Daoy (cell line): ENCODE measurements at places on chromosomes 1 and 21. TPM values are rescaled to one million over a fixed set of nuclear protein-coding genes. Genes with fewer than 3 reads are reported as not detected.

Gene TXNDC12
- total RNA-seq: 103 and 128 TPM in 2 replicates

Gene RGS13
- total RNA-seq: not detected in 2 replicates

Gene RYR2
- total RNA-seq: 0.83 and 1.1 TPM in 2 replicates

- peak; percentile 30 for DNase-seq
Observed at GRCh38 chr1:21624571-21625389, 44.4 kb downstream of the RAP1GAP start.

DNA sequence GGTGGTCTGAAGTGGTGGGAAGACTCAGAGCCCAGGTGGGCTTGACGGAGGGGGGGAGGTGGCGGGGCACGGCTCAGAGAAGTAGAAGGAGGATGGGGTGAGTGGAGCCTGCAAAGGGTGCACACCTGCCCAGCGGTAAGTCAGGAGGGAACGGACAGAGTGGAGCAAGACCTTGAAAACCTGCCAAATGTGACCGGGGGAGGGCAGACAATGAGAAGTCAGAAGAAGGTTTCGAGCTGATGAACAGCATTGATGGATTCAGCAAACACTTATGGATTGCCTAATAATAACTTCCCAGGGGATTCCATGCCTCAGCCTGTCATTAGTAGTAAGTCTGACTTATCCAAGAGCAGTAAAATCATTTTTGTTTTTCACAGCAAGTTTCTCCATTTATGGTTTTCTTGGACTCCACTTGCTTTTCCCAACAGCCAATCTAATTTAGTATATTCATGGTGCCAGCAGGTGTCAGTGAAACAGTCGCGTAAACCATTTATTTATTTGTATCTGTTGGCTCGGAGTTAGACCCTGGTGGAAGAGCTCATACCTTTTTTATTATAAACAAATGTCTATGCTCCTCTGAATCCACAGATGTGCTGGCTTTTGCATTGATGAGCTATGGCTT, 279.1 kb downstream of the PCP4 start:
- no peak for DNase-seq

- DNase-seq: no peak
Observed at GRCh38 chr1:81929106-81929505, 128.4 kb downstream of the ADGRL2 start.

Gene FYB2
- not detected in 2 replicates for total RNA-seq

DNA sequence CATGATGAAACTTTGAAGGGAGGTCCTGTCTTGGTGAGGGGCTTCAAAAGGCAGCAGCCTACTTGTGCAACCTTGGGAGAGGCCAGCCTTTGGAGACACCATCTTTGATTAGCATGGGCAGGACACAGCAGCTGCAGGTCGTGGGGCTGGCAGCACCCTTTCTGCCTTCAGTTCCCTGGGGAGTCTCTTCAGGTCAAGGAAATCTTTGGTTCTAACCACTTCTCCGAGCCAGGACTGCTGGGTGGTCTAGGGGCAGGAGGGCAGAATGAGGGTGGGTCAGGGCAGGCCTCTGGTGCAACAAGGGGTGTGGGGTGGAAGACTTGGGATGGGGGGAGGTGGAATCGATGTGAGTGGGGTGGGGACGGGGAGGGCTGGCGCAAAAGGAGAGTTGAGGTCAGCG, 269.7 kb downstream of the FOXD2 start:
- DNase-seq: no peak

Gene KCNE2
- total RNA-seq: not detected in 2 replicates

DNA sequence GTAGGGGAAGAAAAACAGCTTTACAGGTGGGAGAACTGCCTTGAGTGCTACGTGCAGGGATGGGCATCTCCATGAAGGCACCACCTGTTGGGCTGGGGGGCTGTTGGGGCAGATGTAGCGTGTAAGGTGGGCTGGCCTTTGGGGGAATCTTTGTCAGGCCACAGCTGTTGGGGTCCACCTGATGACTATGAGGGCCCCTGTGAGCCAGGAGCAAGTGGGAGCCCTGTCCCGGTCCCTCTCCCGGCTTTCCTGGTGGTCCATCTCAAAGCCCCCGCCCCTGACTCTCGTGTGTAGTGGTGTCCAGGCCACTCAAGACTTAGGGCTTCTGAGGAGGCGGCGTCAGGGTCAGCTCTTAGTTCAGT, 13.5 kb downstream of the SLC37A1 start:
- DNase-seq: no peak

DNA sequence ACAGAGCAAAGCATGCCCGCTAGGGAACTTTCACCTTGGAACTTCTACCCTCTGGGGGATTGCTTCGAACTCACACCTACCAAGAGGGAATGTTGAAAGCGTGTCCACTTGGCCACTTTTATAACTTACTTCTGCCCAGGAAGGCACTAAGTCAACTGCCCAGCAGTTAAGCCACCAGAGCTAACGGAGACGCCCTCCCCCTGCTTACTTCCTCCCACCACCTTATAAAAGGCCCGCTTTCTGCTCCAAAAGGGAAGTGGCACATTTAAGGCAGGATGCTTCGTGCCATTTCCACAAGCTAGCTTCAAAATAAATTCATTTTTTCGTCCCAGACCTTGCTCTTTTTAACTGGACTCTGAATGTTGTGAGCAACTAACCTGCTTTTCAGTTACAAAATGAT, 3.2 kb upstream of the AK2 start:
- no peak for DNase-seq

- no peak for DNase-seq
Observed at GRCh38 chr21:46388896-46389295, 64.9 kb downstream of the PCNT start.

Gene ANKRD65
- total RNA-seq: not detected in 2 replicates

- no peak for DNase-seq
Observed at GRCh38 chr1:29541631-29542030, 305.3 kb downstream of the PTPRU start.

Gene TINAGL1
- 29.9 and 39.1 TPM in 2 replicates for total RNA-seq

- no peak for DNase-seq
Observed at GRCh38 chr1:175225805-175226129, 33.2 kb upstream of the KIAA0040 start.

DNA sequence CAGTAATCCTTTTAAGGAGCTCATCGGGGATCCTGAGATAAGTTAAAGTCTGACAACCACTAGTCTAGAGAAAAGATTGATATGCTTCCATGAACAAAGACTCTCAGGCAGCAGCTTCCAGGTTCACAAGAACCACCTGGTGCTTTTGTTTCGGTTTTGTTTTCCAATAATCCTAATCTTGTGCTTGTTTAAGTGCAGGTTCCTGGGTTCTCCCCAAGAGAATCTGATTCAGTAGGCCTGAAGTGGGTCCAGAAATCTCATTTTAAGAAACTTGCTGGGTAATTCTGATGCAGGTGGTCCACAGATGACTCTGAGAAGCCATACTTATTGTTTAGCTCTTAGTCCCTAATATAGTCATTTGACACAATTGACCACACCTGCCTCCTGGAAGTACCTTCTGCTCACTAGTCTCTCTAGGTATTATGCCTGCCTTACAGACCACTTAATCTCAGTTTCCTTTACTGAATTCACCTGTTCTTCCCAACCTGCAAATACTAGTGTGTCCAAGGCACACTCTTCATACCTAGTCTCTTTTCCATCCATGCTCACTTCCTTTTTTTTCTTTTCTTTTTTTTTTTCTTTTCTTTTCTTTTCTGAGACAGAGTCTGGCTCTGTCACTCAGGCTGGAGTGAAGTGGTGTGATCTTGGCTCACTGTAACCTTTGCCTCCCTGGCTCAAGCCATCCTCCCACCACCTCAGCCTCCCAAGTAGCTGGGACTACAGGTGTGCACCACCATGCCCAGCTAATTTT, 20.5 kb upstream of the FRRS1 start:
- no peak for DNase-seq

Gene TRIM46
- 0.63 and 1.9 TPM in 2 replicates for total RNA-seq

DNA sequence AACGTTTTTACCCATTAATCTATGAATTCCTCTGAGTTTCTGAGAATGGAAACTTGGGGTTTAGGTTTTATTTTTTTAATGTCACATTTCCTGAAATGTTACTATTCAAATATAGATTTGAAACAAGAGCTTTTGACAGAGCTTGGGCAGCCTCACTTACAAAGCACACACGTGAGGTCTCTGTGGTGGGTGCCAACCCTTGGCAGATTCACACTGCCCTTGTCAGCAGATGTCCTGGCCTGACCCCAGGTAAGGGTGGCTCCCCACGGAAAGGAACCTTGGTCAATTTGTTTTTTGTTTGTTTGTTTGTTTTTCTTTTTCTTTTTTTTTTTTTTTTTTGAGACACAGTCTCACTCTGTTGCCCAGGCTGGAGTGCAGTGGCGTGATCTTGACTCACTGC, 53.5 kb downstream of the FAAP20 start:
- no peak for DNase-seq

Gene SRGAP2C
- 13.8 and 13.9 TPM in 2 replicates for total RNA-seq

- DNase-seq: no peak
Observed at GRCh38 chr21:36059823-36060158, 535 bp downstream of the SETD4 start.

GRCh38 chr21:45030682-45031570, 43.5 kb upstream of the ADARB1 start:
- no peak for DNase-seq

DNA sequence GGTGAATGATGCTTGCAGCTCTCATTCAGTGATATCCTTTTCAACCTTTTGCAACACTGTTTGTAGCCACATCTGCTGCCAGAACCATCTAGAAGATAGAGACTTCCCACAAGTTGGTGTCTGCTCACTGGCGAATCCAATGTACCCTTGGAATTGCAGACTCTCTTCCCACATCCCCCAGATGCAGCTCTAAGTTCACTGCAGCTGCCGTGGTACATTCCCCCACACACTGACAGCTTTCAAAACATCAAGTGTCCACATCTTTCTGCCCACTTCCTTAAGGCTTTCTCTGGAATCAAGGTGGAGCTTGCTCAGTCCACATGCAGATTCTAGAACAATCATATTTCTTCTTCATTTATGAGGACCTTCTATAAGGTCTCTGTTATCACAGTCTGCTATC, 99.2 kb downstream of the PLPPR4 start:
- no peak for DNase-seq

Gene RXRG
- total RNA-seq: 0.17 and 1.7 TPM in 2 replicates

DNA sequence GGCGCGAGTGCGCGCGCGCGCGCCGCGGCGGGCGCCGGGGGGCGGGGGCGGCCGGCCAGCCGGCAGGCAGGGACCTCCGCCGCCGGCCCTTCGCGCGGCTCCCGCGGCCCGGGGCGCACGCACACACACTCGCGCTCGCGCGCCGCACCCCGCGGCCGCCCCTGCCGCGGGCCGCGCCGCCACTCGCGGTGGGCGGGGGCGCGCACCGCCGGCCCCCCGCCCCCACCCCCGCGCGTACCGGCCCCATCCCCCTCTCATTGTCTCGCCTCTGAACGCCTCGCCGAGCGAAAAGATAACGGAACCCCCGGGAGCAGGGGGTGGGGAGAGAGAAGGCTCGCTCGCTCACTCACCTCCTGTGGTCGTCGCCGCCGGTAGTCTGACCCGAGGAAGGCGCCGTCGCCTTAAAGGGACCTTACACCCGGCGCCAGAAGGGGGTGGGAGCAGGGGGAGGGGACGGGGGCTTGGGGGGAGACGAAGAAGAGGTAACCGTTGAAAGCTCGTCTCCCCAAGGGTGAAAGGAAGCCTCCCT, 428 bp downstream of the POGZ start:
- peak; percentile 78 for DNase-seq

DNA sequence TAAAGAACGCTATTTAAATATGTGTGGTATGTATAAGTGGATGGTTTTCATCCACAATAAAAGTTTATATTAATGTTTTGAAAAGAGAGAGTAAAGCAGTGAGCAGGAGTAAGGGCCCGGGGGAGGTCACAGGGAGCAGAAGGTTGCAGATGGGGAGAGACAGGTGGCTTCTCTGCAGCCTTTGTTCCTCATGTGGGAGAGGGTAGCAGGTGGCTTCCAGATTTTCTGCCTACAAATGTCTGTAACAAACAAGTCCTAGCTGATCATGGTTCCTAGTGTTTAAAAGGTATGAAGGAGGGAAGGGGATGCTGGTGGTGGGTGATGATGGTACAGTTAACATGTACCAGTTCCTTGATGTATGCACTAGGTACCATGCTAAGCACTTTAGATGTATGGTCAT, 18.8 kb downstream of the QSOX1 start:
- no peak for DNase-seq

GRCh38 chr1:36162680-36163239, 6.8 kb downstream of the MAP7D1 start:
- no peak for DNase-seq

DNA sequence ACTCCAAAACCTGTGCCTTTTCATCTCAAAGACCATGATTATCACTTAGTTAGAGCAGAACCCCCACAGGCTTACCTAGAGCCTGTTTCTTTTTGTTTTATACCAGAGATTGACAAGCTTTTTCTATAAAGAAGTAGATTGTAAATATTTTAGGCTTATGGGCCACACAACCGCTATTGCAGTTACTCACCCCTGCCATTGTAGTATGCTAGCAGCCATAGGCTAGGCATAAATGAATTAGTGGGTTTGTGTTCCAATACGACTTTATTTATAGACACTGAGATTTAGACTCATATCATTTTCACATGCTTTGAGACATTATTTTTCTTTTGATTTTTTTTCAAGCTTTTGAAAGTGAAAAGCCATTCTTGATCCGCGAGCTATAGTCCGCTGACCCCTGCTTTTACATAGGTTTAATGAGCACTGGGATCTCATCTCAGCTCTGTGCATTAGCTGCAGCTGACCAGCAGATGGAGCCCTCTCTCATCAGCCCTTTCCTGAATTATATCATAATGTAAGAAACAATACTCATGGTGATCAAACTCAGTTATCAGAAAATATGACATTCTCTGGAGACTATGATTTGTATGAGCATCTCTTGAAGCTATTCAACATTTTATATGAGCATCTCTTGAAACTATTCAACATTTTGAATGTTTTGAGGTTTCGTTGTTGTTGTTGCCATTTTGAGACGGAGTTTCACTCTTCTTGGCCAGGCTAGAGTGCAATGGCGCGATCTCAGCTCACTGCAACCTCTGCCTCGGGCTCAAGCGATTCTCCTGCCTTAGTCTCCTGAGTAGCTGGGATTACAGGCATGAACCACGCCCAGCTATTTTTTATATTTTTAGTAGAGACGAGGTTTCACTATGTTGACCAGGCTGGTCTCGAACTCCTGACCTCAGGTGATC, 111.9 kb upstream of the L1TD1 start:
- DNase-seq: peak; percentile 57

DNA sequence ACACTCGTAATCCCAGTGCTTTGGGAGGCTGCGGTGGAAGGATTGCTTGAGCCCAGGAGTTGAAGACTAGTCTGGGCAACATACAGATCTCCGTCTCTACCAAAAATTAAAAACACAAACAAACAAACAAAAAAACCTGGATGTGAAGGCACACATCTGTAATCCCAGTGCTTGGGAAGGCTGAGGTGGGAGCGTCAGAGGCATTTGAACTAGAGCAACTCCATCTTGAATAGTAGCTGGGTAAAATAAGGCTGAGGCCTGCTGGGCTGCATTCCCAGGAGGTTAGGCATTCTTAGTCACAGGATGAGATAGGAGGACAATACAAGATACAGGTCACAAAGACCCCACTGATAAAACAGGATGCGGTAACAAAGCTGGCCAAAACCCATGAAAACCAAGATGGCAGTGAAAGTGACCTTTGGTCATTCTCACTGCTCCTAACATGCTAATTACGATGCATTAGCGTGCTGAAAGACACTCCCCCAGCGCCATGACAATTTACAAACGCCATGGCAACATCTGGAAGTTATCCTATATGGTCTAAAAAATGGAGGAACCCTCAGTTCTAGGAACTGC, 33.2 kb upstream of the RD3 start:
- DNase-seq: no peak

Gene OR6K3
- not detected in 2 replicates for total RNA-seq

Gene TGFB2
- total RNA-seq: 12.6 and 18.2 TPM in 2 replicates

Gene LAX1
- total RNA-seq: not detected in 2 replicates

Gene OR10T2
- not detected in 2 replicates for total RNA-seq

- no peak for DNase-seq
Observed at GRCh38 chr1:1427106-1427819, 6.2 kb upstream of the ANKRD65 start.

- no peak for DNase-seq
Observed at GRCh38 chr1:32651461-32652073, 559 bp downstream of the RBBP4 start.
